HEK293T (cell line): ENCODE measurements at places on chromosomes 6 and 20.

DNA sequence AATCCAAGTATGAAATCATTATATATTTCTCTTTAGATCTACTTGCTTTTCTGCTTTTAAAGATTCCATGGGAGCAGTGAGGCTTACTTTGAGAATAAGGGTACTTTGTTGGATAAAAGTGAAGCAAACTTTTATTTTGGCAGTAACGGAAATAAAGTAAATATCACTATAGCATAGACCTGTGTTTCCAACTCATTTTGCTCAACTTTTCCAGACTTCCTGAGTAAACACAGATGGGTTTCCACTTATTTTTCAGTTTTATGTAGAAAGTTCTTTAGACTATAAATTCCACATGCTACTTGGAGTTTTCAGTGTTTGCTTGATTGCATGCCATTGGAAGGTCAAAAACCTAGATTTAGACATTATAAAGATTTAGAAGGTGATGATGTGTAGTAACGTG is 6.2 kb downstream of the STX16 start:
- DNase-seq: no peak

DNA sequence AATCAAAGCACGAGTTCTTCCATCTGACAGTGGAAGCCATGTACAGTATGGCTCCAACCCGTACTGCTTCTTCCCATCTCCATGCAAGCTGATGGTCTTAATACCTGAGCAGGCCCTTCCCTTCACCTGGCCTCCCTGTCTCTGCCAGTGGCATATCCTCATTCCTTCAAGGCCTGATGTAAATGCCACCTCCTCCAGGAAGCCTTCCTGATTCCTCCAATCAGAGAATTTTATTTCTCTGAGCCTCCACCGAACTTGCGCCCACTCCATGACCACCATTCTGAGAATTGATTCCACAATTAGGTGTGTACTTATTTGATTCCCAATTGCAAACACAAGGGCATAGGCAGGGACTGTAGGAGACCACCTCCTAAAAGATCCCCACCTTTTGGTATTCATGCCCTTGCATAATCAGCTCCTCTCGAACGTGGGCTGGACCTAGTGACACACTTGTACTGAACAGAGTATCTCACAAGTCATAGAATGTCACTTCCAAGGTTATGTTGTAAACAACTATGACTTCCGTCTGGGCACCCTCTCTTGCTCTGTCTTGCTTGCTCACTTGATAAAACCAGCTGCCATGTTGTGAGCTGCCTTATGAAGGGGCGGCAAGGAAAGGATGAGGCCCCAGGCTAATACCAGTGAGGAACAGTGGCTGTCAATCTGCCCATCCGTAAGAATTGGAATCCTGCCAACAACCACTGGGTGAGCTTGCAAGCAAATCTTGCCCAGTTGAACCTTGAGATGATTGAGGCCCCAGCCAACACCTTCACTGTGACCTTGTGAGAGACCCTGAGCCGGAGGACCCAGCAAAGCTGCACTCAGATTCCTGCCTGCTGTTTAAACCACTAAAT is 38.8 kb downstream of the CPNE5 start:
- no peak for DNase-seq

DNA sequence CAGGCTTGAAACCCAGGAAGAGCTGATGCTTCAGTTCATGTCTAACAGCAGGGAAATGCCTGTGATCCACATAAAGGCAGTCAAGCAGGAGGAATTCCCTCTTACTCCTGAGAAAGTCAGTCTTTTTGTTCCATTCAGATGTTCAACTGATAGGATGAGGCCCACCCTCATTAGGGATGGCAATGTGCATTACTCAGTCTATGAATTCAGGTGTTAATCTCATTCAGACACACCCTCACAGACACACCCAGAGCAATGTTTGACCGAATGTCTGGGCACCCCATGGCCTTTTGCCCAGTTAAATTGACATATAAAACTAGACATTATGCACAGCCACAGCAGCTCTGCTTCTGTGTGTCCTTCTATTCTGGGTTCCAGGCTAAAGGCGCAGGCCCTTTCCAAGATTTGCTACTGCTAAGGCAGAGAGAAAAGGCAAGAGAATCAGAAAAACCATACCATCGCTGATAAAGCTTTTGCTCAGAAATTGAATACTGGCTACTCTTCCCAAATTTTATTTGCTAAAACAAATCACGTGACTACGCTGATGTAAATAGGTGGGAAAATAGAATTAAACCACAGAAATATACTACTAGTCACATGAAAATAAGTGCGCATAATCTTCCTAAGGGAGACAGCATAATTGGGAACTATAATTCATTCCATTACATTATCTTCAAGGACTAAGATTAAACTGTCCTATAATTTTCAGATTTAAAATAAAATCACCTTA is 625.0 kb upstream of the MAN1A1 start:
- DNase-seq: no peak

DNA sequence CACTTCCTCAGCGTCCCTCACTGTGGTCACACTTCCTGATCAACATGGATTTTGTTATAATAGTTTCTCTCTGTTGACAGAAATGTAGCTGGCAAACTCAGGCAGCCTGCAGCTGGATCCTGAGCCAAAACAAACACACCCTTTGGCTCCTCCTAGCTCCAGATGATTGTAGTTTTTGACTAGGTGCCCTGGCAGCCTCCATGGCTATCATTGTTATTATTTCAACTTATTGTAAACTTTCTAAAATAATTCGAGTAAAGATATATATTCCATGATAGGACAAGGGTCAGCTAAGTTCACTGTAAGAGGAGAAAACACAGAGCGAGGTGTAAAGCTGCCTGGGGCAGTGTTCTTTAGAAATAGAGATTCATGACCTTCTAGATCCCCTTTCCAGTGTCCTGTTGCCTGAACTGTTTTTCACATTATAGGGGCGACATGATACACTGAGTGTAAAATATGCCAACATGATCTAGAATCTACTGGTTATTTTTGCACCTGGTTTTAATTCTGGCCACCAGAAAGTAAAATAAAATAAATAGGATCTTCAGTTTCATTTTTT is 98.2 kb upstream of the HDGFL1 start:
- DNase-seq: peak; percentile 13

DNA sequence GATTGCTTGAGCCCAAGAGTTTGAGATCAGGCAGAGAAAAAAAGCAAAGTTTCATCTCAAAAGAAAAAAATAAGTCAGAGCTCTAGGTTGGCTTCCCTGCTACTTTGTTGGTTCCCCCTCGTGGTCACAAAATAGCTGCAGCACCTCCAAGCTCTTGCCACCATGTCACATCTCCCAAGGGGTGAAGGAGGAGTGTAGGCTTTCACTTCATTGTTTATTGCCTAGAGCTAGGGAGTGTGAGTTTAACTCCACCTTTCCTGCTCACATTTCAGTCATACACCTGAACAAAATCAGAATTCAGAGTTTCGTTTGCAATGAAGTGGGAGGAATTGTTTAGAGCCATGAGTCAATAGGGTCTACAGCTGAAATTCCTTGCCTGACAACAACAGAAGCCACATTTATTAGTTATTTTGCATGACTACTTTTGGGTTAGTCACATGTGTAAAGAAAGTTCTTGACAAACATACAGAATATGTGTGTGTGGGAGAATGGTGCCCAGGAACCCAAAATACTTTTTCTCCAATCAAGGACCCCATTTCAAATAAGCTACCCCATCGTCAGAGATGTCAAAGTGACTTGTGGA is 56.2 kb upstream of the UFL1 start:
- no peak for DNase-seq

DNA sequence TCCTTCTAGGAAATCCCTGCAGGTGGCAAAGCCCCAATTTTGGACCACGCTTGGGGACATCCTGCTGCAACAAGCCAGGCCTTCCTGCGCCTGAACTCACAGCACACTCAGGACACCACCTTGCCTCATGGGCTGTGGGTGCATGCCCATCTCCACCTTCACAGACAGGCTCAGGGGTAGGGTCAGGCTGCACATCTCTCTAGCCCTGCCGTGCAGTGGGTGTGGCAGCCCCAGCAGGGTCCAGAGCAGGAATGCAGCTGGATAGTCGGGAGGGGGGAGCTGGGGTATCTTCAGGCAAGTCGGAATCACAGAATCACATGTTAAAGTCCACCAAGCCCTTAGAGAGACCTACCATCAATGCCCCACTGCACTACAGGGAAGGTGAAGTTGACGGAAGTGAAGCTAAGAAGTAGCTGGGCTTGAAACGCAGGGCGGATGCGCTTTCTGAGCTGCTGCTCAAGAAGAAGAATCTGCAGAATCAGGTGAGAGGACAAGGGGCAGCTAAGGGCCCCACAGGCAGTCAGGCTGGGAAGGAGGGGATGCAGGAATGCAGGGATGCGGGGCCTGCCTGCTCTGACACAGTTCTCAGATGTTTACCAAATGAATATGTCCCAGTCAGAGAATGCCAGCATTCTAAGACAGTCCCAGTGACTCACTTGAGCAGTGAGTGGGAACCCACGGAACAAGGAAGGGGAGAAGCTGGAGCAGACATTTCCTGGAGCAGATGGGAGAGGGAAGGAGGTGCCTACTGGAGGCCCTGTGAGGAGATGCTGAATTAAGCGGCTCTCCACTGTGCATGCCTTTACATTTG is 11.3 kb downstream of the SERPINB6 start:
- DNase-seq: no peak

- DNase-seq: no peak
Observed at GRCh38 chr6:38776515-38776914, 61.4 kb downstream of the DNAH8 start.

DNA sequence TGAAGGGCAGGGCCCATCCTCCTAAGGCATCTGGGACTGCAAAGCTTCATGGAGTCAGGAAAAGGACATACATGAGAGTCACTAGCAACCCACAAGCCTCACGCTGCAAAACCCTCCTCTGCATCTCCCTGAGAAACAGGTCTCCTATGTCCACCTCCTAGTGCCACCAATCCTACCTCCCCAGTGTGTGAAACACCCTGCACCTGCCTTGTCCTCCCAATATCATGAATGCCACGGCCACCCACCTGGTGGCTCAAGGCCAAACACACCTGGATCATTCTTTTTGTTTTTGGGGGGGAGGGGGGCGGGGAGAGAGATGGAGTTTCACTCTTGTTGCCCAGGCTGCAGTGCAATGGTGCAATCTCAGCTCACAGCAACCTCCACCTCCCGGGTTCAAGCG is 90.5 kb downstream of the ZMYND8 start:
- no peak for DNase-seq

- no peak for DNase-seq
Observed at GRCh38 chr6:18264923-18265377, 620 bp upstream of the DEK start.

- no peak for DNase-seq
Observed at GRCh38 chr6:129785756-129786135, 75.4 kb downstream of the TMEM244 start.

GRCh38 chr6:113978084-113978675 is 7.2 kb upstream of the HDAC2 start:
- DNase-seq: no peak

- DNase-seq: no peak
Observed at GRCh38 chr6:95882371-95882770, 133.4 kb upstream of the FUT9 start.
